RPMI7951 (cell line): ENCODE measurements at places on chromosomes 1 and 21. TPM values are rescaled to one million over a fixed set of nuclear protein-coding genes. Genes with fewer than 3 reads are reported as not detected.

Gene C1QA
- not detected in 2 replicates for total RNA-seq

Gene KCNJ9
- total RNA-seq, result not detected in 2 replicates

Gene LIPI
- not detected in 2 replicates for total RNA-seq

Gene SHE
- not detected in 2 replicates for total RNA-seq

Gene LCE1A
- total RNA-seq, result not detected in 2 replicates

Gene CLEC20A
- not detected in 2 replicates for total RNA-seq

Gene AMY1C
- total RNA-seq, result not detected in 2 replicates

Gene S100A8
- total RNA-seq, result 0.68 and 4.7 TPM in 2 replicates

Gene ACTN2
- total RNA-seq, result under 0.01 and 0.48 TPM in 2 replicates

Gene CDC7
- total RNA-seq, result 14.3 and 17.8 TPM in 2 replicates

Gene FAM163A
- not detected in 2 replicates for total RNA-seq

Gene MROH9
- total RNA-seq, result not detected in 2 replicates

Gene COL9A2
- total RNA-seq, result 0.12 and 0.68 TPM in 2 replicates

Gene PHLDA3
- total RNA-seq, result 6.4 and 15.8 TPM in 2 replicates

Gene RASSF5
- total RNA-seq, result 0.24 and 0.59 TPM in 2 replicates

Gene CHIA
- total RNA-seq, result not detected in 2 replicates

Gene SLAMF1
- 0.12 TPM in 1 of 2 replicates, not detected in the other for total RNA-seq

Gene ARL8A
- total RNA-seq, result 15.7 and 18.9 TPM in 2 replicates

Gene GREM2
- total RNA-seq, result not detected in 2 replicates

Gene L1TD1
- total RNA-seq, result not detected in 2 replicates

Gene GCSAML
- 0.12 TPM in 1 of 2 replicates, not detected in the other for total RNA-seq

Gene CTH
- 6.9 and 7.6 TPM in 2 replicates for total RNA-seq

Gene SLC35F3
- 4.6 and 4.9 TPM in 2 replicates for total RNA-seq

Gene CR2
- not detected in 2 replicates for total RNA-seq

Gene SPOCD1
- total RNA-seq, result 9.6 and 12.4 TPM in 2 replicates

Gene HSD3B2
- 0.12 TPM in 1 of 2 replicates, not detected in the other for total RNA-seq

Gene GOLT1A
- total RNA-seq, result not detected in 2 replicates

Gene SLC6A9
- 8.2 and 8.9 TPM in 2 replicates for total RNA-seq

Gene SPRR1A
- total RNA-seq, result not detected in 2 replicates

Gene OPTC
- total RNA-seq, result not detected in 2 replicates

Gene KRTAP19-1
- total RNA-seq, result not detected in 2 replicates

Gene RGS16
- 4.1 and 4.6 TPM in 2 replicates for total RNA-seq

Gene GBP4
- total RNA-seq, result 0.60 and 0.78 TPM in 2 replicates

Gene LEFTY1
- total RNA-seq, result not detected in 2 replicates

Gene NPPB
- total RNA-seq, result not detected in 2 replicates
